HuH-7 (cell line): ENCODE measurements at places on chromosomes 2 and 18.

- no peak for DNase-seq
Measured at GRCh38 chr2:37340637-37341036, 3.8 kb upstream of the QPCT start.

DNA sequence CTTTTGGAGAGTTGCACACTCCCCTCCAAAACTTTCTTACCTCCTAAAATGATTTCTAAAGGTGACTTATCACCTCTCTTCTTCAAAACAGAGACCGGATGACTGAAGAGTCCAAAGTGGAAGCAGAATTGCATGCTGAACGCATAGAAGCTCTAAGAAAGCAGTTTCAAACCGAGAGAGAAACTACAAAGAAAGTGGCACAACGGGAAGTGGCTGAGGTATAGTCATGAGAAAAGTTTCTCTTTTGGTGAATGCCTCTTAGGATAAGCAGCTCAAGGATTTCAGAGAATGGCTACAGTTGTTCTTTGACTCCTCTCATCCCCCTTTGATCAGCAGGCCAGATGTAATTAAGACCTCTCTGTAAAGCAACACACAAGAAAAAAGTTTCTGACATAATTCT, 73.6 kb downstream of the GTF3C3 start:
- DNase-seq = no peak

DNA sequence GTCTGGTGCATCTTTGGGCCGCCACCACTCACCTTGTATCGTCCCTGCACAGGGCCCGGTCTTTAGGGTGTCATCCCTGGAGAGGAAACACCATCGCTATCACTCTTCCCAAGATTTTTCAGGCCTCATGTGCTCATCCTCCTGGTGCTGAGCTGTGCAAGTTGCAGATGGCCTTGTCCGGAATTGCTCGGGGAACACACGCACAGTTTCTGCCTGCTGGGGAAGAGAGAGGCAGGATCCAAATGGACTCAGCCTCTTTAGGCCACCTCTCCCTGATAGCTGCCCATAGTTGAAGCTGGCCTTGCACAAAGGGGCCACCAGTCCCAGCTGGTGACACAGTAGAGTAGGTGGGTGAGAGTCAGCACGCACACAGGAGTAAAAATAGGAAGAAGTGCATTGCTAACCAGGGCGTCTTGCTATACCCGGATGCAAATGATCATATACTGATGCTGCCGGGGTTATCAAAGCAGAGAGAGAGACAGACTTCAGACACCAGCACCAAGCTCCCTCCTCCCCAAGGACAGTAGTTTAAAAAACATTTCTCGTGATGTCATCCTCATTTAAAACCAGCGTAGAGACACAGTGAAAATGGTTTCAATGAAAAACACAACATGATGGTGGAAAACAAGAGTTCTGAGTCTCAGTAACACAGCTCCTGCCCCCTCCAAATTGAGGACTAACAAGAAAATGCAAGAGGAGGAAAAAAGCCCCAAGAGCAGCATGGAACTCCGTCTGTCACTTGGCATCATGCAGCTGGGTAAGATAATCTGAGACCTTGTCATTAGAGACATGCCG, 147.5 kb upstream of the NCK2 start:
- DNase-seq = no peak

- no peak for DNase-seq
Measured at GRCh38 chr2:152367547-152368390, 32.8 kb downstream of the FMNL2 start.
